ENCODE measurements at places on chromosomes 4 and X.

DNA sequence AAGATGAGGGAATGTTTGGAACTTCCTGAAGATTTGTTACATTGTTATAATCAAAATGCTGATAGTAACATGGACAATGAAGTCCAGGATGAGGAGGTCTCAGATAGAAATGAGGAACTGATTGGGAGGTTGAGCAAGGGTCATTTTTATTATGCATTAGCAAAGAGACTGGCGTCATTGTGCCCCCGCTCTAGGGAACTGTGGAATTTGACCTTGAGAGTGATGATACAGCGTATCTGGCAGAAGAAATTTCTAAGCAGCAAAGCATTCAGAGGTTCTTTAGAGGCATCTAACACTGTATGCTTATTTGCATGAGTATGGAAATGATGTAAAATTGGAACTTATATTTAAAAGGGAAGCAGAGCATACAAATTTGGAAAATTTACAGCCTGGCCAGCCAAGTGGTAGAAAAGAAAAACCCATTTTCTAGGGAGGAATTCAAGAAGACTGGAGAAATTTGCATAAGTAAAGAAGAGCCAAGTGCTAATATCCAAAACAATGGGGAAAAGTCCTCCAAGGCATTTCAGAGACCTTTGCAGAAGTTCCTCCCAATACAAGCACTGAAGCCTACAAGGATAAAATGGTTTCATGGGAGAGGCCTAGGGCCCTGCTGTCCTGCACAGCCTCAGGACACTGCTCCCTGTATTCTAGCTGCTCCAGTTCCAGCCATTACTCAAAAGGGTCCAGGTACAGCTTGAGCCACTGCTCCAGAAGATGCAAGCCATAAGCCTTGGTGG, 483.0 kb upstream of the NDST4 start:
- DNase-seq, result no peak

- DNase-seq, result no peak
Measured at GRCh38 chr4:76716658-76717057, 181.3 kb downstream of the SOWAHB start.

GRCh38 chrX:52574416-52575275, 57.8 kb upstream of the XAGE1B start:
- DNase-seq, result peak; percentile 1

GRCh38 chrX:9626379-9626778, 139.3 kb downstream of the GPR143 start:
- DNase-seq, result no peak

- DNase-seq, result no peak
Measured at GRCh38 chrX:100512471-100512870, 72.3 kb upstream of the TNMD start.

- no peak for DNase-seq
Measured at GRCh38 chr4:184255871-184256642, 38.4 kb upstream of the ENPP6 start.

DNA sequence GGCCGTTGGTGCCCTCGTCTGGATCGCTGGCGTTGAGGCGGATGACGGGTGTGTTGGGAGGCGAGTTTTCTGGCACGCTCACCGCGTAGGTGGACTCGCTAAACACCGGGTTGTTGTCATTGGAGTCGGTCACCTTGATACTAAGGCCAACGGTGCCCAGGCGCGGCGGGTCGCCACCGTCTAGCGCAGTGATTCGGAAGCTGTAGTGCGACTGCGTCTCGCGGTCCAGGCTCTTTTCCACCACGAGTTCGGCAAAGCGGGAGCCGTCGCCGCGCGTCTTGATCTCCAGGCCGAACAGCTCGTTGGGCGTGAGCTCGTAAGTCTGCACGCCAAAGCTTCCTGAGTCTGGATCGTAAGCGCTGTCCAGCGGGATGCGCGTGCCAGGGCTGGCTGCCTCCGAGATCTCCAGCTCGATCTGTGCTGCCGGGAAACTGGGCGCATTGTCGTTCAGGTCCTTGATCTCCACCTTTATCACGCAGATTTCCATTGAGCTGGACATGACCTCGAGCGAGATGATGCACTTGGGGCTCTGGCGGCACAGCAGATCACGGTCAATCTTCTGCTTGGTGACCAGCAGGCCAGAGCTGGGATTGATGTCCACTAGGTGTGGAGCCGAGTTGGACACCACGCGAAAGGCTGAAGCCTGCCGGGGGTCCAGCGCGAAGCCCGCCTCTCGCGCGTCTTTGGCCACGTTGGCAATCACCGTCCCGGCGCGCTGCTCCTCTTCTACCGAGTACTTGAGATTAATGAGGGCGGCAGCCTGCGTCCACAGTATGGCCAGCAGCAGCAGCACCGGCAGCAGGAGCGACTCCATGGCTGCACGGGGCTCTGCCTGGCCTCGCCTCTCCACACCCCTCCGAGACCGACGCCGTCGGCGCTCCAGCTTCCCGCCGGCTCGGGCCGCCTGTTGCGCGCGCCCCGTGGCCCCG, 2.0 kb downstream of the PCDH19 start:
- DNase-seq, result no peak

- no peak for DNase-seq
Measured at GRCh38 chr4:54542540-54543041, 115.2 kb upstream of the KIT start.

DNA sequence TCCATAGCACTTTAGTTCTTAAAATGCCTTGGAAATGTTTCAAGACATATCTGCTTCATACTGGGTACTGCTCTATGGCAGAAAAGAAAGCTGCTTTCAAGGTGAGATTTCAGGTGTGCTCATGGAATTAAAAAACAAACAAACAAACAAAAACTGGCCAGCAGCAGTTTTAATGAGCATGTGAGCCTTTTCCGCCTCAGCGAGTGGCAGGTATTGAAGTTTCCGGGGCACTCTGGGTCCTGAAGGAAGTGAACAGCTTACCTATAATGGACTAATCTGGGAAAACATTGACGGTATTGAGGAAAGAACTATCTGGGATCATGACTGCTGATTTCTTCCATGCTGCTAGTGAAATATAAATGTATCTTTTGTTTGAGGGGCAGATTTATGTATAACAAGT, 194.6 kb downstream of the MAML3 start:
- no peak for DNase-seq

- DNase-seq, result no peak
Measured at GRCh38 chr4:158169931-158170690, 2.7 kb downstream of the GASK1B start.

DNA sequence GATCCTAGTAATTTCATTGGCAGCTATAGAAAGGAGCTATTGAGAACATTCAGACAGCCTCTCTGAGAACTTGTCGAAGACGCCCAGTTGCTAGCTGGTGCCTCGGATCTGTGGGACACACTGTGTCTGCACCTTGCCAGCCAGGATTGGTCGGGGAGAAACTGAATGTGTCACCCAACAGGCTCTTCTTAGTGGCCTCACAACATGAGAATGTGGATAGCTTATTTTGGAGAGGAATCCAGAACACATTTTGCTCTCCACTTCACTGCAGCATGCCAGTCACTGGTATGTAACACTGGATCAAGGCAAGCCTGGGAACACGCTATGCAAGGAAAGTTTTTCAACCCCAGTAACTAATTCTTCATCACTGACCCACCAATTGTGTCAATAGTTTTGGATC, 89.5 kb upstream of the TRPC3 start:
- DNase-seq, result no peak

- DNase-seq, result no peak
Measured at GRCh38 chrX:17183566-17183965, 191.4 kb upstream of the NHS start.

- DNase-seq, result no peak
Measured at GRCh38 chr4:18051281-18051680, 29.7 kb upstream of the LCORL start.

- no peak for DNase-seq
Measured at GRCh38 chrX:65674204-65674893, 6.9 kb downstream of the MSN start.

- DNase-seq, result no peak
Measured at GRCh38 chrX:125507119-125507518, 187.4 kb downstream of the TEX13C start.

GRCh38 chrX:40320819-40321218, 223.1 kb upstream of the BCOR start:
- DNase-seq, result no peak

GRCh38 chr4:48237996-48238645, 31.5 kb downstream of the TEC start:
- DNase-seq, result no peak

DNA sequence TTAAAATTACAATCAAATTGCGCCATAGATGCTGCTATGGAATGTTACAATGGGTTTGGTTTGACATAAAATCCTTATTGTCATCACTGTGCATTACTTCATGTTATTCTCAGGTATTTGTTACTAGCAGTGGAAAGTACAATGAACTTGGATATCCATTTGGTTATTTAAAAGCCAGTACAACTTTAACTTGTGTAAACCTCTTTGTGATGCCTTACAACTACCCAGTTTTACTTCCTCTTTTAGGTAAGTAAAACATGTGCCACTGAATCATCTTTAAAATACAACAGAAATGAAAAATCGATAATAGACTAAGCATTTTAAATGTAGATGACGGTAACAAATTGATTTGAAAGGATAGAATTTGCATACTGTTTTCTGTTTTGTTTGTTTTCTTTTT, 35.6 kb downstream of the INTS6L start:
- no peak for DNase-seq

- DNase-seq, result peak; percentile 33
Measured at GRCh38 chrX:154378059-154378798, 866 bp upstream of the EMD start.

- DNase-seq, result no peak
Measured at GRCh38 chr4:9994246-9994847, 26.9 kb downstream of the SLC2A9 start.

GRCh38 chr4:113293043-113293560, 243.6 kb downstream of the ANK2 start:
- DNase-seq, result no peak
